ENCODE measurements at places on chromosomes 2 and 18.

- no peak for DNase-seq
Measured at GRCh38 chr2:47208852-47209606, 53.9 kb upstream of the STPG4 start.

GRCh38 chr2:149989447-149990063, 402.0 kb upstream of the MMADHC start:
- no peak for DNase-seq

- no peak for DNase-seq
Measured at GRCh38 chr2:7281231-7282201, 364.3 kb downstream of the RNF144A start.

DNA sequence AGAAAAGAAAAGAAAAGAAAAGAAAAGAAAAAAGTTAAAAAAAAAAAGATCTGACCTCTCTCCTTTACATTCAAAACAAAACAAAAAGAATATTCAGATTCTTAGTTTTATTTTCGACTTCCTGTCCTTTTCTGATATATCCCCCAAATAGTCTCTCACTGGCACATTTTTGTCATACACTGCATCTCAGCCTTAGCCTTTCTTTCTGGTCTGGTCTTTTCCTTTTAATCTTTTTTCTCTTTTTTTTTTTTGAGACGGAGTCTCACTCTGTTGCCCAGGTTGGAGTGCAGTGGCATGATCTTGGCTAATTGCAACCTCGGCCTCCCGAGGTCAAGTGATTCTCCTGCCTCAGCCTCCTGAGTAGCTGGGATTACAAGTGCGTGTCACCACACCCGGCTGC, 1.6 kb upstream of the RIOK3 start:
- DNase-seq: no peak

DNA sequence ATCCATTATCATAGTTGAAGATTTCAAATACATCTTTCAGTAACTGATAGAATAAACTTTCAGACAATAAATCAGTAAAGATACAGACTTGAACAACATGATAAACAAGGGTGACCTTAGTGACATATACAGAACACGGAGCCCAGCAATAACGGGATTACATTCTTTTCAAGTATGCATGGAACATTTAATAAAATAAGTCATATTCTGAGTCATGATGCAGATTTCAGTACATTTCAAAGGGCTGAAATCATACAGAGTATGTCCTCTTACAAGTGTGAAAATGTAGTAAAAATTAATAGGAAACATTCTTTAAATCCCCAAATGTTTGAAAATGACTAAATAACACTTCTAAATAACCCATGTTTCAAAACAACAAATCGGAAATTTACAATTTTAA, 17.2 kb upstream of the KLHL29 start:
- no peak for DNase-seq

DNA sequence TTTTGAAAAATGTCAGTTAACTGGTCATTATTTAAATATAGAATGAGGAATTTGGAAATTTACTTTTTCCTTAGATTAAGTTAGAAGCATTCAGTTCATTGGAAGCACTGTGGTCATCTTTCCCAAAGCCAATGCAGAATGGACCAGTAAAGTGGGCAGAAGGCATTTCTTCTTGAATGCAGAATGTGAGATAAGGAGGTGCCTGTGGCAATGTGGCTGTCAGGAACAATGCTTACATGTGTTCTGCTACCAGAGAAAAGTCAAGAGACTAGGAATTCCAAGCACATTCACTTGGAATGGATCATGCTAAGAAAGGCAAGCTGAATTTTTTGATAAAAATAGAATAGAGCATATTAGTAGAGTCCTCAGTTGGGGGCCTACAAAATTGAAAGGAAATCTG, 295.0 kb upstream of the KCNH7 start:
- no peak for DNase-seq

- no peak for DNase-seq
Measured at GRCh38 chr18:9712611-9713010, 4.5 kb downstream of the RAB31 start.

DNA sequence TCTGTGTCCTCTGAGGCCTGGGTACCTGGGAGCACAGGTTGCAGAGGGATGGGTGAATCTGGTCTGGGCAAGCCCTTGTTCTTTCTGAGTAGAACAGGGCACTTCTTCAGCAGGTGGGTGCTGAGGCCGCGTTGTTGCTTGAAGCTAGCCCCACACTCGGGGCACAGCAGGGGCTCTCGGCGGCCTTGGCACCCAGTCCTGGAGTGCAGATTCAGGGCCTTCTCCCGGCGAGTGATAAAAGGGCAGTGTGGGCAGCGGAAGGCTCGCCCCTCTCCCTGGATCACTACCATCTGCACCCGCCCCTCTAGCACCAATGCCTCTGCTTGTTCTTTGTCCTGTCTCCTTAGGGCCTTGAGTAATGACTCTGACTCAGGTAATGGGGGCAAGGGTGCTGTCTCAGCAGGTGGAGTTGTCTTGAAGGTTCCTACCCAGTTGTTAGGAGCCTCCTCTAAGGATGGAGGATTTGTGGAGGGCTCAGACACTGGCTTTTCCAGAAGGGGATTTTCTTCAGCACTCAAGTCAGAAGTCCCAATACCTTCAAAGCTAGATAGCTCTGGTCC, 15.6 kb downstream of the ZNF142 start:
- no peak for DNase-seq

DNA sequence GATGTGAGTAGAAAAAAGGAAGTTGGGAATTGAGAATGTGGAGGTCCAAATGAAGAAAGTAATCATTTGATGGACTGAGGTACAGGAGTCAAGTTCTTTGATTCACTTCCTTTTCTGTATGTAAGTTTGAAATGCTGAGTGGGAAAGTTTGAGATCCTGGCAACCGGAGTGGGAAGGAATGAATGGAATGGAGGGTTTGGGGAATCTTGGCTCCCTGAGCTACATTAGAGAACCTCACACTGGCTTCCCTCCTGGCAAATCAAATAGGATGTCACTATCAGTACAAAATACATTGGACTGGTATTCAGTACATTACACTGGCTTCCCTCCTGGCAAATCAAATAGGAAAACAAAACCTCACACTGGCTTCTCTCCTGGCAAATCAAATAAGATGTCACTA, 9.8 kb upstream of the RNF138 start:
- DNase-seq: no peak

GRCh38 chr2:67311536-67311935, 85.6 kb upstream of the ETAA1 start:
- DNase-seq: no peak

Data from effector CD8-positive, alpha-beta T cell (primary cell).